Testis (tissue), 5 donors: ENCODE measurements at places on chromosomes 2 and 18. TPM values are rescaled to one million over a fixed set of nuclear protein-coding genes. Genes with fewer than 3 reads are reported as not detected.

DNA sequence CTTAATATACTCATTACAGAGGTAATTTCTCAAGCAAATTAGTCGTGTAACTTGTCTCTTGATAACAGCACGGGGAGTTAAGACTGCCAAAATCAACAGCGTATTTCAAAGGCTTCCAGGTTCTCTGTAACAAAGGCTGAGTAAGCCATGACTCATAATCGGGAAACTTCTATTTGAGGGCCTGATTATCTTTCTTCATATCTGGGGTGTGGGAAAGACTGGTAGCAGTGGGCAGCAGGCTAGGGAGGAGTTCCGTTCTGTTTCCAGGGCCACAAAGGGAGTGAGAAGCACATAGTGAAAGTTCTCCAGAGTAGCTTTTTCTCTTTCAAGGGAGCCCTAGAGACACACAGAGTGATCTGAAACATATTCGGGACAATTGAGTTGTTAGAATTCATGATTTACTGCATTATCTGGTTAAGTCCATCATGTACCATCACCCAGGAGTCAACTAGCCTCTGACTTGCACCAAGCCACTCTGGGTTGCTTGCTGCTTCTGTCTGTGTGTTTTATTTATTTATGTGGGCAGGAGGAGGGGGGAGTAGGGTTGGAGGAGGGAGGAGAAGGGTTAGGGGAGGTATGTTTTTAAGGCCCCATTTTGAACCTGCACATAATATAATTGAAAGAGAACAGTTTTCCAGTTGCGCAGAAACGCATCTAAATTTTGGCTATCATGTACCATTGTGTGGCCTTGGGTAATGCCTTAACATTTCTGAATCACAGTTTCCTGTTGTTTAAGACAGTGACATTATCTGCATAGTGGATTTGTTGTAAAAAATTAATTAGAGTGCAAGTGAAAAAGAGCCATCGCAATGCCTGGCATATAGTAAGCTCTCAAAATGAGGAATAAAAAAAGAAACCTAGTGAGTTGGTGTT is 80.5 kb upstream of the ITPRID2 start:
- no peak for DNase-seq

DNA sequence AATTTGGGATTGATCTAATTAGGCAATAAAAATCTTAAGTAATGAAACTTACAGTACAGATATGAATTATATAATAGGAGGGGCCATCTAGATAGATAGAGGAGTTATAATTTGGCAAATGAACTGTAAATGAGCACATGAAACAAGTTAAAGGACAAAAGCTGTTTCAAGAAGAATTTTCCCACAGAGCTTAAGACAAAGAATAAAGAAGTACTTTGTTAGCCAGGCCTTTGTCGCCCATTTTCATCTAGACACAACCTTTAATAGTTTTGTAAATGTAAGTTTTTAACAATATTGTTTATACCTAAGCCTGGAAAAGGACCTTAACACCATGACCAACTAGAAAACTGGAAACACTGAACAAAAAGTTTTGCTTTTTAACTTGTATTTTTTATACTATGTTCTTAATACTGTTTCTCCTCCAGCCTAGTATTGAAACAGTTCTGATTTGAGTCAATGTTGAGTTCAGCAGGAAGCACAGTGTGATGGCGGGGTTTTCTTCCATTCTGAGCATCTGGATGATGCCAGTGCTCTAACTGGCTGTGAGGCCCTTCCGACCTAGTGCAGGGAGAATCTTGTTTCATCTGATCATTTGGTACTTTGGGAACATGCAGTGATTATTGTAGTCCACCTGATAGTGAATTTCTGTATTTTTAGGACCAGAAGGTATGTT is 37.6 kb downstream of the FARP2 start:
- DNase-seq = no peak

- DNase-seq = no peak
Measured at GRCh38 chr2:164967781-164968228, 12.5 kb upstream of the SLC38A11 start.

The CCDC102B gene
- polyA plus RNA-seq = 14.9 TPM

DNA sequence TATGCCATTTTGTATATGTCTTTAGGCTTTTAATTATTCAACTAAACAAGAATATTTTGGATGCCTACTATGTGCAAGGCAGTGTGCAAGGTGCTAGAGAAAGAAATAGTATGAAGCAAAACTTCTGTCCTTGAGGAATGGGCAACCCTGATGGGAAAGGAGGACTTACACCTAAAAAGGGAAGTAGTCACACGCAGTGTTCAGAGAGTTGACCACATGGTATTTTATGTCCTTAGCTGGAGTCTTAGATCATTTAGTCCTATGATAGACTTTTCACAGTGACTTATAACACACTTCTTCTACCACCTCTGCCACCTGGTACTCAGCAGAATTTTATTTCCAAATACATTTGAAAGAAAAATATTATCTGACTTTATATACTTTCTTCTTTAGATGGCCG is 291.6 kb downstream of the PLCL1 start:
- no peak for DNase-seq

DNA sequence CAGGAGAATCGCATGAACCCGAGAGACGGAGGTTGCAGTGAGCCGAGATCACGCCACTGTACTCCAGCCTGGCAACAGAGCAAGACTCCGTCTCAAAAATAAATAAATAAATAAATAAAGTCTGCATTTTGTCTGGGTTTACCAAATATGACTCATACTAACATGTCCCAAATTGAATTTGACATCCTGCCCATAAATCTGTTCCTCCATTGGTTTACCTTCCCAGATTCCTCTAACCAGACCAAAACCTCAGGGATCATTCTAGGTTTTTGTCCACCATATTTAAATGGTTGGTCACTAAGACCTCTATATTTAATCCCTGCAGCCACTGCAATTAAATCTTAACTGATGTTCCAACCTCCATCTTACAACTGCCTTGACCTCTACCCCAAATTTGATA is 150.9 kb downstream of the ATAD2B start:
- no peak for DNase-seq

The MALL gene
- polyA plus RNA-seq = 17.4 TPM

The ADAM23 gene
- polyA plus RNA-seq = 14.5 TPM

The RGPD4 gene
- polyA plus RNA-seq = 2.7 TPM

The SPIRE1 gene
- 83.5 TPM for polyA plus RNA-seq

GRCh38 chr18:53886058-53886457 is 338.4 kb downstream of the MBD2 start:
- DNase-seq = no peak

The COX7A2L gene
- polyA plus RNA-seq = 143 TPM

DNA sequence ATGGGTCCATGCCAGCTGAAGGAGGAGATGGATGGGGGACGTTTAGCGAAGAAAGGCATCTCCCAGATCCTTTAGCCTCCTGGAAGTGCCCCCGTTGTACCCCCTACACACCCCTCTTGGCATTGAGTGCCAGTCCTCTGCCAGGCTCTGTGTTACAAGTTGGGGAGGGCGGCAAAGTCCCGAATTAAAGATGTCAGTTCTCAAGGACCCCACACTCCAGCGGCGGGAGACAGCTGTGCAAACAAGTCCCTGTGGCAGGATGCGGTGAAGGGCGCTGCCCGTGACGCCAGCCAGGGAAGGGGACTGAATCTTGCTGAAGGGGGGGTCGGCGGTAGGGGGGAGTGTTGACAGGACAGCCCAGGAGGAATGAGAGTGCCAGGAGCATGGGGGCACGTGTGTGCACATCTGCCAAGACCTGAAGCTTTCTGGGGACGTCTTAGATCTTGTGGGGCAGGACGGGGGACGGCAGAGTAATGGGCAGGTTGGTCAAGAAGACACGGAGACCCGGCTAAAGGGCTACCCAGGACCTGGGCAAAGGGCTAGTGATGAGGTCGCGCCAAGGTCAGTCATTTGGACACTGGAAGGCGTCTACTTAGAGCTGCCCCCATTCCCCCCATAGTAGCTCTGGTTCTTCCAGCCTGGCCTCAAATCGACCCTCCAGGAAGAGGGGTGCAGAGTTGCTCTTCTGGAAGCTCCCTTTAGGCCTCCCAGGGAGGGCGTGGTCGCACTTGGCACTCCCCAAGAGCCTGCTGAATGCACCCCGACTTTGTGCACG is 2.8 kb upstream of the CTDSP1 start:
- peak; percentile 71 for DNase-seq

GRCh38 chr2:104975851-104976250 is 62.0 kb upstream of the MRPS9 start:
- no peak for DNase-seq

DNA sequence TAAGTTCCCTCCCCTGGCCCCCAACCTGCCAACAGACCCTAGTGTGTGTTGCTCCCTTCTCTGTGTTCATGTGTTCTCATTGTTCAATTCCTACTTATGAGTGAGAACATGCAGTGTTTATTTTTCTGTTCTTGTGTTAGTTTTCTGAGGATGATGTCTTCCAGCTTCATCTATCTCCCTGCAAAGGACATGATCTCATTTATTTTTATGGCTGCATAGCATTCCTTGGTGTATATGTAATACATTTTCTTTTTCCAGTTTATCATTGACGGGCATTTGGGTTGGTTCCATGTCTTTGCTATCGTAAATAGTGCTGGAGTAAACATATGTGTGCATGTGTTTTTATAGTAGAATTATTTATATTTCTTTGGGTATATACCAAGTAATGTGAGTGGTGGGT is 602.2 kb downstream of the DSC3 start:
- DNase-seq = no peak

DNA sequence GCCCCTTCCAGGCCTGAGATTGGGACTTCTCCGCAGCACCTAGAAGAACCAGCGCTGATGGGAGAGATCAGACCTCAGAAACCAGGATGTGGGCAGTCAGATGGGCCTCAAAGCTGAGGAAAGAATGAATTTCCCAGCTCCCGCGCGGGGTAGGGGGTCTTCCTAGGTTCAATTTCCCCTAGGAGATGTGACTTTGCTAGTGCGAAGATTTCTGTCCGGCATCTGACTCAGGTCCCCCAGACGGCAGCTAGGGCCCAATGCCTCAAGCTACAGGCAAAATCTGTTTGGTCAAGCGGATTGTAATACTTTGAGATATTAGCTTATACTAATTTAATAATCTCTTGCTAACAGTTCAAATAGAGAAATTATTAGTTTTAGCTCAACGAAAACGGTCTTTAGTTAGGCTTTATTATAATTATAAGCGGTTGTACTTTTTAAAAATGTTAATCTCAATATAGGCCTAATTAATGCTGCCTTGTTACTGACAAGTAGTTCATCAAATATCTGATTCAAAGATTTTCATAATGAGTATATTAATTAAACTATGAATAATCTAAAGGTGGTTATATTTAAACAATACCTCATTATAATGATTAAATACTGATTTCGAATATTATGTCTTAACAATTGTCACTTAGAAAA is 5.8 kb downstream of the DLX1 start:
- no peak for DNase-seq

GRCh38 chr18:11993264-11993916 is 12.1 kb downstream of the IMPA2 start:
- no peak for DNase-seq

The MYO5B gene
- polyA plus RNA-seq = 31.8 TPM

- DNase-seq = peak; percentile 92
Measured at GRCh38 chr2:157327621-157328500, 2.2 kb upstream of the ERMN start.

GRCh38 chr2:18950361-18950851 is 361.0 kb upstream of the NT5C1B start:
- DNase-seq = peak; percentile 36

DNA sequence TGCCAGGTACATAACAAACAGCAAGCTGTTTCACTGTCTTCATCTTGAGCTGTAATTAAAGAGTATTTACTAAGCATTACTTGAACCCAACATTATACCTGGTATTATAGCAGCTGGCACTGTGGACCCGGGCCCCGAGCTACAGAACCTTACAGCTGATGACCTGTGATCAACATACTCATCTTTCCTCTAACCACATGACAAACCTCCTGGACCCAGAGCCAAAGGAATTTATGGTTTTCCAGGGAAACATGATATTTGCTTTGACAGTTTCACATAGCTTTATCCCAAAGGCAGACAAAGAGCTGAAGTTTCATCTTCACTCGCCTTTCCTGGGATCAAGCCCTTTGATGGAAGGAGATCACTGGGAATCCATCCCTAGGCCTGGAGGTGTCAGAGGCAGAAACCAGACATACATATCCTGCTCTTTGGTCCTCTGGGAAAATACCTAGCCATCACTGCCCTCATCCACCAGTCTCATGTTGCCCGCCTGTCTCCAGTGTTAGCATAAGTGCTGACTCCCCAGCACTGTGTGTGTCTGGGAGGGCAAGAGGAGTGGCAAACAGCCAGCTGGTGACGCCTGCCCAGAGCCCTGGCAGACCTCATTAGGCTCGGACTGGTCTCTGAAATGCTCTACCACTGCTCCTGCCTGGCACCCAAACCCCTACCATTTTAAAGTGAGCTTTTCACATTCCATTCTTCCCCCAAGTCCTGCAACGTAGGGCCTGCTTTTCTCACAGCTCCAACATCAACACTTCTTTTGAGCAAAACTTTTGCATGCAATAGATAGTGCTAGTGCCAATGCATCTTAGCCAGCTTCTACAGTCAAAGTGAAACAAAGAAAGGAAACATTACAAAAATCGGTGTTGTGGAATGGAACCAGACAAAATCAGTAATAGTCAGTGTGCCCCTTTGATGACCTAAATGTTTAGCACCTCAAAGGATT is 138.8 kb upstream of the CTAGE1 start:
- peak; percentile 47 for DNase-seq

GRCh38 chr18:32469190-32469651 is 1.5 kb downstream of the GAREM1 start:
- peak; percentile 41 for DNase-seq

DNA sequence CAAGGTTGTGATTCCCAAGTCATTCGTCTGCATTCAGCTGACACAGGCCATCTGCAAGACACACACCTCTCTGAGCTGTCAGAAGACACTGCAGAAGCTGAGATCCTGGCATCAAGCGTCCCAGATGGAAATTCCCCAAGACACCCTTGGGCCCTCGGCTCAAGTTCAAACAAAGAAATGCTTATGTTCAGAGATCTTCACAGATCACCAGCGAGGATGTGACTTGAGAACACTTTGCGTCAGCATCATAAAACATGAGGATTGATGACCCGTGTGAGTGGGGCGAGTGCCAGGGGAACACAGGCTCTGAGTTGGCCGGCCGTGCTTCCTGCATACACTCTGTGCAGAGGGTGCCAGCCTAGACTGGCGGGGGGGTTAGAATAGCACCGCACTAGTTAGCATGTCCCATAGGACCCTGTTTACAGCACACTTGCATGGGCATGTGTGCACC is 36.8 kb downstream of the KCNIP3 start:
- peak; percentile 34 for DNase-seq
